Occipital lobe (tissue), 3 donors: ENCODE measurements at places on chromosomes 7 and 10.

- DNase-seq, result no peak
These were observed 46.1 kb downstream of the C1GALT1 start for GRCh38 chr7:7228472-7228871.

- no peak for DNase-seq
These were observed 275.3 kb downstream of the NRG3 start for GRCh38 chr10:82150123-82150900.

DNA sequence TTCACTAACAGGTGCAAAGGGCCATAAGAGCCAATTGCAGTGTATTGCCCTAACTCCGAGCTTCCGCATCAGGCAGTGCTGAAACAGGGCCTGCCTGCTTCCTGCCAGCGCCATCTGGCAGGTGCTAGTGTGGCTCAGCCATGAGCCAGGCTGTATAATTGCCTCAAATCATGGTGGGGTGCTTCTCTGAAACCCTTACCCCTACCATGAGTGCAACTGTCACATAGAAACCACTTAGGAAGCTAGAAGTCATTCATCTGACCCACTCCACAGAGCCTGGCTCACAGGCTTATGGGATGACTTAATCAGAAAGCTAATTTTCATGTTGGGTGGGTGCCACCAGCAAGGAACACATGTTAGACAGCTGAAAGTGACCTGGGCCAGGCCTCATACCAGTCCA is 133.3 kb upstream of the LAMB4 start:
- no peak for DNase-seq

DNA sequence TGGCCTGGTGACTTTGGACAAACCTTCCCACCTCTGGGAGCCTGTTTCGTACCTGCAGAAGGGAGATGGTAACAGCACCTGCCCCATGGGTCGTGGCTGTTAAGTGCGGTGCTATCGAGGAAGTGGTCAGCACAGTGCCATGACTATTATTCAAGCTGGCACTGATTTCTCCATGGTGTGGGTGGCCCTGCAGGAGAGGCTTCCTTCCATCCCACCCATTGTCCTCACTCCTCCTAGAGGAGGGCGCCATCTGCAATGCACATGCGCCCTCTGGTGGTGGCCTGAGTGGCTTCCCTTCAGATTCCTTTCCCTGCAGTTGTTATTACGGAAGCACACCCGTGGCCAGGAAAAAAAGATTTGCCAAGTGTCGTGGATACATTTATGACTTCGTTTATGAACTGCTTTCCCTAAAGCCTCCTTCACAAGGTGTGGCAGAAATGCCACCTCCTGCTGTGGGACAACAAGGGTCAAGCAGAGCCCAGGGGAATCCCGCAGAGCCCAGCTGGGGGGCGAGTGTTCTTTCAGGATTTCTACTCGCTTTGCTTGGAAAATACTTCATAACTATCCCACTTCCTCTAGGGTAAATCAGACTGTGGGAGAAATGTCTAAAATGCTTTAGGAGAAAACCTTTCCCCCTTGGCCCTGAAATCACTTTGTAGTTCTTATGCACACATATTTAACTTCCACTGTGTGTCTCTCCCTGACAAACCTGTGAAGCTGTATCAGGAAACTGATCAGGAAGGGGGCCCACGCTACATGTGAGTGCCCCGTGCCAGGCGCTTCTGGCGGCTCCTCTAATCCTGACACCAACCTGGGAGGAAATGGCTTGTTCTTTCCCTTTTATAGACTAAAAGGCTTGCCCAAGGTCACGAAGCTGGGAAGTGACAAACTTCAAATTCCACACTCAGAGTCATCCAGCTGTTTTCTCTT is 98.0 kb upstream of the ANLN start:
- DNase-seq, result peak; percentile 60

- DNase-seq, result no peak
These were observed at the start of gene CUX1 for GRCh38 chr7:101817471-101818286. CUX1 (plus strand) TSS chr7:101817626; CDS start chr7:101817640, 14 bp downstream.

GRCh38 chr7:1227814-1228544 is 4.7 kb upstream of the UNCX start:
- no peak for DNase-seq

- no peak for DNase-seq
These were observed 66.2 kb upstream of the ARID5B start for GRCh38 chr10:61835069-61835945.

DNA sequence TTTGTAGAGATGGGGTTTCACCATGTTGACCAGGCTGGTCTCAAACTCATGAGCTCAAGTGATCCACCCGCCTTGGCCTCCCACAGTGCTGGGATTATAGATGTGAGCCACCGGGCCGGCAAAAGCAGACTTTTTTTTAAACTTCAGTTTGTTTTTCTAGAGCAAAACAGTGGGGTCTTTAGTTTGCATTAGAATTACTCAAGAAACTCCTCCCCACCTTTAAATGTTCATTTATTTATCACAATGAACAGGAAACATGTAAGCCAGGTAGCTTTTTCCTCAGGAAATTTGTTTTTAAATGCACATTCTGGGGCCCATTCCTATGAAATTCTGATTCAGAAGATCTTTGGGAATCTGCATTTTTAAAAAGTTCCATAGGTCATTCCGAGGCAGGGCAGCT is 56.0 kb upstream of the JAZF1 start:
- DNase-seq, result no peak

DNA sequence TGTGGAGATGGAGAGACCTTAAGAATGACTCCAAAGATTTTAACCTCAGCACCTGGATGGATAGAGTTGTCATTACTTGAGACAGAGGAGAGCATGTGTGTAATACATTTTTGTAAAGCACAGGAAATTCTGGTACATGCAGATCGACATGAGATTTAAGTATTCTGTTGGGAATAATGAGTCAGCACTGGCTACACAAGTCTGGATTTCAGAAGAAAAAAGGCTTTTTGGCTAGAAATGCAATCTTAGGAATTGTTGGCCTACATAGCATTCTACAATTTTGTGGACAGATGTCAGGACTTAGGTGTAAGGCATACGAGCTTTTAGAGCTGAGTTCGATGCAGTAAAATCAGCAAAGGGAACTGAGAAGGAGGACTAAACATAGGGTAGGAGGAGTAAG is 24.1 kb upstream of the ANKRD30A start:
- no peak for DNase-seq
